ENCODE measurements at places on chromosomes 13 and 19.

DNA sequence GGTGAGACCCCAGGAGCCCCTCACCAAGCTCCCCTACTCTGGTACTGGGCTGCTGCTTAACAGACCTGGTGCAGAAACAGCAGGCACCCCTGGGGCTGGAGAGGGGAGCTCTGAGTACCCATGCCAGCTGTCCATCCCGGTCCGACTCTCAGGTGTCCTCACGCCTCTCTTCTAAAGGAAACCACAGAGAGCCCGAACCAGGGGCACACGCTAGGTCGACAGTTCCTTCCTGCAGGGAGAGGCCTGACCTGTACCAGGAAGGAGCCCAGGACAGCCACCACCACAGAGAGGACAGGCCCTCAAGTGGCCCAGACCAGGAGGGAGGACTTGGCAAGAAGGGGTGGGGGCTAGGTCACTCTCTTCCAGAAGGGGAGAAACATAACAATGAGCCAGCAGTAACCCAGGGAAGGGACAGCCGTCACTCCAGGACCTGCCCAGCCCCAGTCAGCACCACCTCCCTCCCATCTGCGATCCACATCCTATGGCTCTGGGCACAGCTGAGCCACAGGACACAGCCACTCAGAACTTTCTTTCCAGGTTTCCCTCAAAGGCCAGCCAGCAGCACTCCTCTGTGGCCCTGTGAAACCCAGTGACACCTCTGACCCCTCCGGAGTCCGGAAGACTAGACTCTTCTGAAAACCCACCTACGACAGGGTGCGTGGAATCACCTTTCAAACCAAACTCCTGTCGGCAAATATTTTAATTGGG is 13.0 kb upstream of the SLC35E1 start:
- no peak for DNase-seq

DNA sequence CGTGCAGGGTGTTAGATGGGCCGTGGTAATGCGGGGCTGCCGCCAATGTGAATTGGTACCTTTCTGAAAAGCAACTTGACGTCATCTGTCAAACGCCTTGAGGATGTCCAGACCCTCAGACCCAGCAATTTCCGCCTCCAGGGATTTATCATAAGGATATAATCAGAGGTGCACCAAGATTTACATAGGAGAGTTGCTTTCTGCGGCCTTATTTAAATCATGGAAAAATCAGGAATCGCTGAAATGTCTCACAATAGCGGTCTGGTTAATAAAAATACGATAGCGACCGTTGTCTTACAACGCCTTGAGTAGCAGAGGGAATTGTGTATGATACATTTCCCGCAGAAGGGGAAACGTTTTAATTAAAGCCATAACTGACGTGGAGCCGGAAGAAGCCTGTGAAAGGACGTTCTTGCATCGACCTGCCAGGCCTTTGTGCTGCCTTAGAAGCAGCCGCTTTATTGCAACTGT is 32.3 kb upstream of the NDUFS7 start:
- DNase-seq = no peak

GRCh38 chr19:52667972-52668371 is 29.8 kb upstream of the ZNF83 start:
- DNase-seq = no peak

GRCh38 chr19:51120160-51120559 is 4.5 kb upstream of the SIGLEC9 start:
- DNase-seq = no peak

DNA sequence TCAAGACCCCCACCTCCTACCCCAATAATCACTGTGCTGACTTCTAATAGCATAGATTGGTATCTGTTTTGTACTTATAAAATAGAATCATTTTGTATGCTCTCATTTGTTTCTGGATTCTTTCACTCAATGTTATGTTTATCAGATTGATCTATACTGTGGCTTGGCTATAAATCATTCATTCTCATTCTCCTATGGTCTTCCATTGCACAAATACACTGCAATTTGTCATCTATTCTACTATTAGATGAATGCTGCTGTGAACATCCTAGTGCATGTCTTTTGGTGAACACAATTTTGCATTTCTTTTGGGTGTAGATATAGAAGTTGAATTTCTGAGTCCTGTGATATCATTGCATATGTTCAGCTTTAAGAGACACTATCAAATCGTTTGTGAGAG is 94.8 kb upstream of the AKAP11 start:
- DNase-seq = no peak

GRCh38 chr13:110248449-110249143 is 58.4 kb downstream of the COL4A1 start:
- no peak for DNase-seq

GRCh38 chr19:16355293-16356043 is 30.8 kb downstream of the KLF2 start:
- no peak for DNase-seq

DNA sequence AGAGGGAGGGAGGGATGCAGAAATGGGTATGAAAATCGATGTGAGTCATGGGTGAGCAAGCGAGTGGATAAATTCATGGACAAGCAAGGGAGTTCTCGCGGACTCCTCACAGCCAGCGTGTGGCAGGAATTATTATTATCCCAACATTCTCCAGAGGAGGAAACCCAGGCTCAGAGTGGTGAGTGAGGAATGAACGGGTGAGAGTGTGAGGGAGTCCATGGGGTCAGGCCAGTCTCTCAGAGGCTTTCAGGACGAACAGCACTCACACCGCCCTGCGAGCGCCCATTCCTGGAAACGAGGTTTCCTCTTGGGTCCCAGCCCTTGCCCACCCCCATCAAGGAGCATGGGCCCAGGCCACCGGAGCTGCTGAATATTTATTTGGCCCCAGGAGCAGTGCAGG is 6.3 kb upstream of the DNAAF3 start:
- DNase-seq = peak; percentile 75

- no peak for DNase-seq
These were observed 574.8 kb downstream of the MYO16 start for GRCh38 chr13:109204252-109204651.

GRCh38 chr19:3471954-3472655 is 8.2 kb downstream of the SMIM24 start:
- no peak for DNase-seq

DNA sequence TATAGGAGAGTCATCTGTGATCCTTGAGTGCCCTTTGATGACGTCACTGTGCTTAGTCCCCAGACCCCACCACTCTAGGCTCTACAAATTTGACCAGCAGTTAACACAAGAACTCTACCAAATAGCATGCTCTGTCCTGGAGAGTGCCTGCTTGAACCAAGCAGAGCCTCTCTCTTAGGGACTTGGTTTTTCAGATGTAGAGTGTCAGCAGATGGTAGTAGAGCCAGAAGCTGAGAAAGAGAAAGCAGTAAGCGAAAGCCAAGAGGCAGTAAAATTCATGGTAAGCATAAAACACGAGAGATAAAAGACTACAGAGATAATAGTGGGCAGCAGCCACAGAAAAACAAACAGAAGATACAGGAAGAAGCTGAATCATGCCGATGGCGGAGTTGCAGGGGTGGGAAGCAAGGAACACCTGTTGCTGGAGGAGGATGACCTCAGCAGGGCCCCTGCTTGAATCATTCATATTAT is 193.3 kb downstream of the SLC7A1 start:
- DNase-seq = peak; percentile 17

- DNase-seq = no peak
These were observed 52.4 kb downstream of the TEX29 start for GRCh38 chr13:111372651-111373425.

- no peak for DNase-seq
These were observed 169.6 kb upstream of the SOX1 start for GRCh38 chr13:111897178-111897845.

DNA sequence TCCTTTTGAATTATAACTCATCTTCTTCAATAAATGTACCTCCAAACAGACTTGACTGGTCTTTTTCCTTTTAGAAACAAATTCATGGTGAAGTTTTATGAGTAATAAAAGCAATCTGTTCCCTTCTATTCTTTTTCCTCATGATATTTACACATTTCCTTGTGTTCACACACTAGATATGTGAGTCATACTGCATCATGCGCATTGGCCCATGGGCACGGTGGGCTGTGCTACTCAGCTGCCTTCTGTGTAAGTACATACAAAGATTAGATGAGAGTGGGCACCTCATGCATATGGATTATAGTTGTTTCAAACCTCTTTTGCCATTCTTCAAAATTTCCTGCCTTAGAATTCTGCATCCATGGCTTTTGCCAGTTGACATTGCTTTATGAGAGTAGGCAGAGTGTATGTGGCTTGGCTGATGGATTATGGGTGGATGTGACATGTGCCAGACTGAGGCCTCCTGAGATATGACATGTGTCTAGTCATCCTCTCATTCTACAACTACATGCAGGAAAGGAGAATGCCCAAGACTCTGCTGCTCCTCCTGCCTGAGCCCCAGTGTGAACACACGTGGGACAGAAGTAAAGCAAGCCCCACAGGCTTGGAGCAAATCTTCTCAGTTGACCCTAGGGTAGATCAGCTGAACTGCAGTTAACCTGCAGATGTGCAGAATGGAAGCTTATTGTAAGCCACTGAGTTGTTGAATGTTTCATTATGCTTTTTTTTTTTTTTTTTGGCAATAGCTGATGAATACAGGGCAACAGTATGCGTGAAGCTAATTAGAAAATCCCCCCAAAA is 109.9 kb downstream of the RBM26 start:
- no peak for DNase-seq

DNA sequence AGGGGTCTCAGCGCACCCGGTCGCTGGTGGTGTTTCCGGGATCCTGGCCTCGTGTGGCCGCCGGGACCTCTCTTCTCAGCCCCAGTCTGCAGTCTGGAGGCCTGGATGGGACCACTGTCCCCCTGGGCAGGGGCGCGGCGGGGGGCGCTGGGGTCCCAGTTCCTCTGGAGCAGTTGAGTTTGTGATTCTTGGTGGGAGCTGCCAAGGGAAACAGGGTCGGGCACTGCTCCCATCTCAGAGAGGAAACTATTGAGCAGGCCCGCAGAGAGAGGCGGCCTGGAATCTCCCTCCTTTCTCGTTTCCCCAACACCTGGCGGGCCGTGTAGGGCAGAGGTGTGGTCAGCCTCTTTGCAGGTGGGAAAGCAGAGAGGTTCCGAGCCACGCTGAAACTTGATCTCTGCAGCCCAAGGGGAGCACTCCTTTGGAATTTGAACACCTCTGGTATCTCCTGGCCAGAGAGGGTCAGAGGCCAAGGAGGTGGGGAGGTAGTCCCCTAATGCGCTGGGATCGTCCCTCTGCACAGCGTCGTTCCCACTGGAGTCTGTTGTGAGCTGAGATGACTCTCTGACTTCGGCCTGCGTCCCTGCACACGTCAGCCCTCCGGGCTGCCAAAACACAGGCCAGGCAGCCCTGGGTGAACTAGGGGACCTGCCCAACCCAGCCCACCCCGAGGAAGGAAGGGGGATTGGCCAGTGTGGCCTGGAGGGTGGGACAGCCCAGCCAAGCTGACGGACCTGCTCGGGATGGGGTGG is 741 bp downstream of the PLEKHF1 start:
- peak; percentile 71 for DNase-seq

DNA sequence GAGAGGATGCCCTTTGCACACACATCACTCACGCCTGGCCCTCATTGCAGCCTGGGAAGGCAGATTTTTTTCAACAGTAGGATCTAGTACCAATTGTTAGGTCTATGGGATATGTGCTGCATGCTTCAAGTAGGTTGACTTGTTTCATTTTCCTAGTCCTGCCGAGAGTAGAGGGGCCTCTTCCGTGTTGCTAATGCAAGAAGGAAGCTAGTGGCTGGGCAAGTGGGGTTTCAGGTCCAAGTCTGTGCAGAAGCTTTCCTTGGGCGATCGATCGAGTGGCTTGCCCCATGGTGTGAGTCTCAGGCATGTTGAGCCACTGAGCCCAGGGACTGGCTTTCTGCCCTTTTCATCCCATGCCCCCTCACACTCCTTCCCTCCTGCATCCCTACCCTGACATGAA is 13.7 kb downstream of the ILF3 start:
- DNase-seq = no peak

- peak; percentile 99 for DNase-seq
These were observed 35.8 kb upstream of the MEDAG start for GRCh38 chr13:30870049-30870884.

GRCh38 chr19:19543101-19543500 is 5.0 kb downstream of the CILP2 start:
- DNase-seq = no peak

DNA sequence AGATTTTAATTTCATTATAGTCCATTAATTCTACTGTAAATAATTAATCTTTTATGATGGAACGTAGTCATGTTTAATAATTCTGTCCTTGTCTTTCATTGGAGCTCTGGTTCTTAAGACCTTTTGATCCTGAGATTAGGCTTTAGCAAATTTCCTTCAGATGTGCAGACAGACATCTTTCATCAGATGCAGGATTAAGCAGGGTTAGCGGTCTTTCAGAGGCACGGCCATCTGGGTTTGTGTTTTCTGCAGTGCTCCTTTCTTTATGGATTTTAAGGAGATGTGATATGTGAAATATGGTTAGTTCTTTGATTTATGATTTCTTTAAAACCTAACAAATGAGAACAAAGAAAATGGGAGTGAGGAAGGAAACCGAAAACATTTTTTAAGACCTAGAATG is 643.9 kb upstream of the SGCG start:
- DNase-seq = no peak

- DNase-seq = peak; percentile 77
These were observed 3.5 kb upstream of the ZNF701 start for GRCh38 chr19:52566588-52566987.

GRCh38 chr19:17861542-17862402 is 2.1 kb downstream of the RPL18A start:
- no peak for DNase-seq

DNA sequence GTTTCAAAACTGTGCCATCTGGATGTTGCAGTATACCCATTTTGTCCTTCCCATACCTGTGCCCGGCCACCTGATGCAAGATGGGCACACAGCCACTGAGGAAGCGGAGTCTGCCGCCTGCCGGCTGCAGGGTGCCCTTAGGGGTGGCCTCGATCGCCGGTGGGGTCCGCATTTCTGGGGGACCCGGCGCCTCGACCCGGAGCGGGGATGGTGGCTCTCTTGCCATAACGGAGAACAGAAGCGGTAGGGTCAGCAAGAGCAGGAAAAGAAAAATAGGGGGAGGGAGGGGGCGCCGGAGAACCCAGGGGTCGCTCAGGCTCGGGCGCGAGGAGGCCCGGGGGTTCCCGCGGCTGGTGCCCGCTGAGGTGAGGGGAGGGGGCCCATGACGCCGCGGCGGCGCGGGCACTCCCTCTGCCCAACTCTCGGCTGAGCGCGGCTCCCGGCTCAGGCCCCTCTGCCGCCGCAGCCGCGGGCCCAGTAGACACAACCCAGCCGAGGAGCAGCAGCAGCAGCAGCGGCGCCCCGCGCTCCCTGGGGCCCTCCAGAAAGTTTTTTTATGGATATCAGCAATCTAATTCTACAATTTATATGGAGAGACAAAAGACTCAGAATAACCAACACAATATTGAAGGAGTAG is 13.8 kb upstream of the CYP4F2 start:
- DNase-seq = no peak

GRCh38 chr13:58620176-58620575 is 988.6 kb downstream of the PCDH17 start:
- DNase-seq = no peak

GRCh38 chr13:32195713-32196112 is 119.5 kb downstream of the ZAR1L start:
- no peak for DNase-seq

DNA sequence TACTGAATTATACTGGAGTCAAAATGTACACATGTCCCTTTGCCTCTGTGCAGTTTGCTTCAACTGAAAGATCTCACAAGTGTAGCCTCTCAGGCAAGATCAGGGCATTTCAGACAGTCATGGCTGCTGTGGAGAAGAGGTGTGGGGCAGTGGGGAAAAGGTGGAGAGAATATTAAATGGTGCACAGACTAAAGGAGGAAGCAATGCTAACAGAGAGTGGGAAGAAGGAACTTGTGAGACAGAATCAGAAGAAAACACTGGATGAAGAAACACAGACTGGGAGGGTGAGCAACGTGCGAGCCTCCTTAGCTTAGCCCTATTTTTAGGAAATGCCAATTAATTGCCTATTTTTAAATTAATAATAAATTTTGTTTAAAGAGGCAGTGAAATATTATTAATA is 49.6 kb upstream of the RAP2A start:
- no peak for DNase-seq

Data from EL (cell line).